ENCODE measurements at places on chromosomes 16 and 17. TPM values are rescaled to one million over a fixed set of nuclear protein-coding genes. Genes with fewer than 3 reads are reported as not detected.

DNA sequence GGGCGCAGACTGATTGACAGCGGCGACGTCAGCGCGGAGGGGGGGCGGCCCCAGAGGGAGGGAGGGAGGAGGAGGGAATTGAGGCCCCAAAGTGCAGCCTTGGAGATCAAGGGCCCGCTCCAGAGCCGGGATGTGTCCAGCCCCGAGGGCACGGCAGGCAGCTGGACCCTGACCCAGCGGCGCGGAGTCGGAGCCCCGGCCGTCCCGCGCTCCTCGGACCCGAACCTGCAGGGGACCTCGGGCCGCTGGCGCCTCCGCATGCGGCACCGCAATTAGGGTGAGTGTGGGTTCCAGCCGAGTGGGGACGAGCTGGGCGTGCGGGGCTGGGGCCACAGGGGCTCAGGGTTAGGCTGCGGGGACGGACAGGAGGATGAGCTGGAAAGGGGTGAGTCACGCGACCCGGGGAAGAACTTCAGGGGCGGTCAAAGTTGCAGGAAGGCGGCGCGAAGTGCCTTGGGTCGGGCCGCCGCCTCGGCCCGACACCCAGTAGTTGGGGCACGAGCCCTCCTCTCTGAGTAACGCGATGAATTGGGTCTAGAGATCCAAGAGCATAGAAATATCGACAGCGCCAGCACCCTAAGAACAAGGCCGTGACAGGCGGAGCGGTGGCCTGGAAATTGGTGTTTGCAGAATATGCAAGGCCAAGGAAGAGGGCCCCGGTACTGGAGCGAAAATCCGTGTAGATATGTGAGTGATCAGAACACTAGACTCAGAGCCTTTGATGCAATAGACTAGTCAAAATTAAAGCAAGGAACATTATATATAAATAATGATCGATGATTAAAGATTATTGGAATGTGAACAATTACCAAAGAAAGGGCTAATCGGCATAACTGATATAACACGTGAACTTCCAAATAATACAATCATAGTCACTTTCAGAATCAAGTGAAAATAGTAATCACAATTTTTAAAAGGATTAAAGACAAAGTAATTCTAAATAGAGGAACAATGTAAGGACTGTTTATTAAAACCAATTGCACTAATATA lies at the start of gene TBX4:
Gene TBX4, plus strand, starts transcription at position 122 of the 990 bp plus-strand sequence. CDS start 4,069 bp downstream, outside the sequence.
- H3K27ac ChIP-seq = no peak within 1 kb of the TSS
- peak within 1 kb of the TSS; percentile 53 for H3K4me3 ChIP-seq
- H3K36me3 ChIP-seq = no peaks in the 10 kb centered on the region

DNA sequence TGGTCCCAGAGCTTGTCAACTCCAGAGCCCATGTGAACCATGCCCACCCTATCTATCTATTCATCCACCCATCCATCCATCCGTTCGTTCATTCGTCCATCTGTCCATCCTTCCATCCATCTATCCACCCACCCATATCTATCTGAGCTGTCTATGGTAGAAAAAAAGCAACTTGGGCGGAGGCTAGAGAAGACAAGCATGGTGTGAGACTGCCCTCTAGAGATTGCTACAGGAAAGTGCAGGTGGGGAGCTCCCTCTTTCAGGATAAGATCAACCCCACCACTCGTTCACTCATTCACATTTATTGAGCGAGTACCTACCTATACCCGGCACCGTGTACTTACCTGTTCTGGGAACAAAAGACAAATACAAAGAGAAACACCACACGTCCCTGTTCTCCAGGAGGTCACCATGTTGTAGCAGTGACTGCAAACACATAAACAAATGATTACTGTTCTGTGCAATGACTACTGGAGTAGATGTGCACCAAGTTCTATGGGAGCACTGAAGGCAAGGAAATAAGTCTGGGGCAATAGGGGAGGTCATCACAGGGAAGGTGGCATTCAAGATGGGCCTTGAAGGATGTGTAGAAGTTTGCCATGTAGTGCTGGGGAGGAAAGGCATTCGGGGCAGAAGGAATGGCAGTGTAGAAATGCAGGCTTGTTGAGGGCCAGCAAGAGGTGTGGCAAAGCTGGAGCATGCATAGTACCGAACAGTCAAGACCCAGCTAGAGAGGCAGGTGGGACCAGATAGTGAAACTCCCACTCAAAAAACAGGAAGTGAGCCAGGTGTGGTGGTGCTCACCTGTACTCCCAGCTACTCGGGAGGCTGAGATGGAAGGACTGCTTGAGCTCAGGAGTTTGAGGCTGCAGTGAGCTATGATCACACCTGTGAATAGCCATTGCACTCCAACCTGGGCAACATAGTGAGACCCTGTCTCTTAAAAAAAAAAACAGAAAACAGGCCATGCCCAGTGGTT lies 13.4 kb upstream of the ATP5MC1 start:
- no peak overlapping the region for H3K27ac ChIP-seq
- H3K36me3 ChIP-seq = no peaks in the 10 kb centered on the region
- no peak overlapping the region for H3K4me3 ChIP-seq
- no peaks in the 10 kb centered on the region for H3K4me1 ChIP-seq

- H3K27ac ChIP-seq = no peak overlapping the region
- H3K4me1 ChIP-seq = no peaks in the 10 kb centered on the region
- no peaks in the 10 kb centered on the region for H3K27me3 ChIP-seq
- no peak overlapping the region for H3K4me3 ChIP-seq
- DNase-seq = no peak
Measured at GRCh38 chr17:680529-680928, 34.1 kb downstream of the VPS53 start.

- H3K27me3 ChIP-seq = no peaks in the 10 kb centered on the region
- no peak for DNase-seq
- no peaks in the 10 kb centered on the region for H3K4me1 ChIP-seq
- H3K36me3 ChIP-seq = no peaks in the 10 kb centered on the region
Measured at GRCh38 chr17:61239327-61239726, 160.3 kb upstream of the TBX2 start.

DNA sequence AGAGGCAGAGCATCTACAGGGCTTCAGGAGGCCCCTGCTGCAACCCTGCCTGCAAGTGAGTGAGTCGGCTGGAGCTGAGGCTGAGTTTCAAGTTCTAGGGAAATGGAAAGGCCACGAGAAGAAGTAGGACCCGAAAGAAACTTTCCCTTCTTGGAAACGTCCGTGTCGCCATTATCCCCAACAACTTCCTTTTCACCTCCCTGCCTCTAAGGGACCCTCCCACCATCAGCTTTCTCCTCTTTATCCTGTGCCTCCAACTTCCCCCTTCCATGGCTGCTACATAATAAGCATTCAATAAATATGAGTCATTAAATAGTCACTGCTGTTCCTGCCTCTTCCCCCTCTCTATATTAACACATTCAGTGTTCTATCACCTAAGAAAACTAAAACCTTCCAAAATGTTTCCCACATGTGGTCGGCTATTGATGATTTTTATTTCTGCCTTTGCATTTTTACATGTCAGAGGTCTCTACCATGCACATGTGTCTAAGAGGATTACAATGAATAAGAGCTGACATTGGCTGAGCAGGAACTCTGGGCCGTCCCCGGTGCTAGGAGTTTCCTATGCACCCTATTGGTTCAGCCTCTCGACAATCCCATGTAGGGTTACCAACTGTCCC lies 115.9 kb upstream of the TNRC6C start:
- no peak overlapping the region for H3K4me3 ChIP-seq
- DNase-seq = no peak
- no peak overlapping the region for H3K27ac ChIP-seq

DNA sequence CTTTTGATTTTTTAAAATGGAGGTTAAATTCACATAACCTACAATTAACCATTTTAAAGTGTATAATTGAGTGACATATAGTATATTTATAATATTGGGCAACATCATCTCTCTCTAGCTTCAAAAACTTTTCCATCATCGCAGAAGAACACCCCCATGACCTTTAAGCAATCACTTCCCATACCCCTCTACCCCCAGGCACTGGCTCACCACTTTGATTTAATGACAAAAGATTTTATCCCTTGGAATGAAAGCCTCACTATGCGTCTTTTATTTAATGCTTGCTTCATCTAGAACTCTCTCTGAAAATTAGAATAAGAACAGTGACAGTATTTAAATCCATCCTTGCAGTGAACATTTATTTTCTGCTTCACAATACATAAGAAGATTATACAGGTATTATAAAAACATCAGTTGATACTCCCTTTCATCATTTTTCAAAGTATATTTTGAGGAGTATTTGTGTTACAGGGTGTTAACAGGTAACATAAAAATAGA lies 3.2 kb upstream of the KRTAP1-3 start:
- no peaks in the 10 kb centered on the region for H3K27me3 ChIP-seq
- no peak overlapping the region for H3K27ac ChIP-seq
- H3K4me1 ChIP-seq = peaks cover 2% of the 10 kb centered on the region
- H3K4me3 ChIP-seq = no peak overlapping the region
- no peak for DNase-seq

Gene MARVELD3
- 27.0 TPM for total RNA-seq

Gene HS3ST3A1
- total RNA-seq = 3.2 TPM

DNA sequence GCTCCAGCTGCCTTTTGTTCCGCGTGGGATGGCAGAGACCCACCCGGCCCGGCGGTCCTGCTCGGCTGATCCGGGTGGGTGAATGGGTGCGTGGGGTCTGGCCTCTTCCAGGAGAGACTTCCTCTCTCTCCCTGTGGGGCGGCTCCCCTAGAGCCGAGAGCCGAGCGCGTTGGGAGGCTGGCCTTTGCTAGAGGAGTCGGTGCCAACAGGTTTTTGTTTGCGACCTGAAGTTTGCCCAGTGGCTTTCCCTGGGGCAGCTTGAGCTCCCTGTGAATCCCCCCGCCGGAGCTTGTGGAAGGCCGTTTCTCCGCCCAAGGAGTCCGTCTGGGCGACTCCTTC lies 970 bp downstream of the EPN2 start:
- DNase-seq = peak; percentile 58
- no peaks in the 10 kb centered on the region for H3K27me3 ChIP-seq
- no peak overlapping the region for H3K27ac ChIP-seq

- no peaks in the 10 kb centered on the region for H3K27me3 ChIP-seq
- H3K4me1 ChIP-seq = no peaks in the 10 kb centered on the region
- no peak overlapping the region for H3K4me3 ChIP-seq
- peaks cover 42% of the 10 kb centered on the region for H3K36me3 ChIP-seq
- H3K27ac ChIP-seq = no peak overlapping the region
Measured at GRCh38 chr17:81895400-81895799, 3.9 kb downstream of the ANAPC11 start.

GRCh38 chr16:54934481-54935265 lies 4.0 kb downstream of the IRX5 start:
- no peak overlapping the region for H3K27ac ChIP-seq
- H3K27me3 ChIP-seq = peaks cover 70% of the 10 kb centered on the region
- peak overlapping the region; percentile 76 for H3K4me3 ChIP-seq
- peak; percentile 76 for DNase-seq

DNA sequence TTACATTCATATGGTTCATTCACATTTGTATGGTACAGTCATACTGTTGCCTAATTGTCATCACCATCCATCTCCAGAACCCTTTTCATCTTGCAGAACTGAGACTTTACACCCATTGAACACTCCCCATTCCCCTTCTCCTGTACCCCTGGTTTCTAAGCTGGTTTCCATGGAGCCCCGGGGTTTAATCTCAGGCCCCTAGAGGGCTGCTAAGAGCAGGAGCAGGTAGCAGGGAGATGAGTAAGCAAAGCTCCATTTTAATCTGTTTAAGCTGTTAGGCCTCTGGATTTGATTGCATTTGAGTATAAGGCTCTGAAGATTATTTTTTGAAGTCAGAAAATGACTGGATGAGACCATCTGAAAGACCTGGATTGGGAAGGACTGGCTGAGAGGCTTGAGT lies 68.5 kb upstream of the RPL38 start:
- H3K4me1 ChIP-seq = no peaks in the 10 kb centered on the region
- H3K27me3 ChIP-seq = no peaks in the 10 kb centered on the region
- H3K27ac ChIP-seq = no peak overlapping the region
- peaks cover 14% of the 10 kb centered on the region for H3K36me3 ChIP-seq

DNA sequence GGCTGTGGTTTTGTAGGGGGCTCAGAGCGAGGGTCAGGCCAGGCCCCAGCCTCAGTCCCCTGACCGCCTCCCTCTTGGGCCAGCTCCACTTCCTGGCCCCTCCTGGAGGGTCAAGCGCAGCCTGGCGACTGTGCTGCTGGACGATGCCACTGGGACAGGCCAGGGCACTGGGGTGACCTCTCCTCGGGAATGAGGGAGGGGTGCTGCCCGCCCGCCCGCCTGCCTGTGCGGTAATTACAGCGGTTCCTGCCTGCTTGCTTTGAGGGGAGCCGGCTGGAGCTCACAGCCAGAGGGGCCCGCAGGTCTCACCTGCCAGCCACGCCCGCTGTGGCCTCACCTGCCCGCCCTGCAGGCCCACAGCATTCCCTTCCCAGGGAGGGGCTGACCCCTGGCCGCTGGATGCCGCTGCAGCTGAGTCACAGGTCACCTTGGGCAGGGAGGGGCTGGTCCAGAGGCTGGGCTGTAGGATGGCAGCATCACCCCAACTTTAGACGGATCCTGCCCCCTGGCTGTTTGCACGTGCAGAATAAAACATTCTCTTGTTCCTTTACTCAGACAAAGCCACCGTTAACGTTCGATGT lies 76.7 kb upstream of the CBX4 start:
- H3K27me3 ChIP-seq = no peaks in the 10 kb centered on the region
- H3K4me1 ChIP-seq = no peaks in the 10 kb centered on the region

- H3K4me3 ChIP-seq = no peak overlapping the region
- DNase-seq = peak; percentile 75
- H3K27ac ChIP-seq = no peak overlapping the region
- no peaks in the 10 kb centered on the region for H3K27me3 ChIP-seq
- H3K4me1 ChIP-seq = no peaks in the 10 kb centered on the region
Measured at GRCh38 chr16:71311553-71312158, 22.5 kb upstream of the CMTR2 start.

DNA sequence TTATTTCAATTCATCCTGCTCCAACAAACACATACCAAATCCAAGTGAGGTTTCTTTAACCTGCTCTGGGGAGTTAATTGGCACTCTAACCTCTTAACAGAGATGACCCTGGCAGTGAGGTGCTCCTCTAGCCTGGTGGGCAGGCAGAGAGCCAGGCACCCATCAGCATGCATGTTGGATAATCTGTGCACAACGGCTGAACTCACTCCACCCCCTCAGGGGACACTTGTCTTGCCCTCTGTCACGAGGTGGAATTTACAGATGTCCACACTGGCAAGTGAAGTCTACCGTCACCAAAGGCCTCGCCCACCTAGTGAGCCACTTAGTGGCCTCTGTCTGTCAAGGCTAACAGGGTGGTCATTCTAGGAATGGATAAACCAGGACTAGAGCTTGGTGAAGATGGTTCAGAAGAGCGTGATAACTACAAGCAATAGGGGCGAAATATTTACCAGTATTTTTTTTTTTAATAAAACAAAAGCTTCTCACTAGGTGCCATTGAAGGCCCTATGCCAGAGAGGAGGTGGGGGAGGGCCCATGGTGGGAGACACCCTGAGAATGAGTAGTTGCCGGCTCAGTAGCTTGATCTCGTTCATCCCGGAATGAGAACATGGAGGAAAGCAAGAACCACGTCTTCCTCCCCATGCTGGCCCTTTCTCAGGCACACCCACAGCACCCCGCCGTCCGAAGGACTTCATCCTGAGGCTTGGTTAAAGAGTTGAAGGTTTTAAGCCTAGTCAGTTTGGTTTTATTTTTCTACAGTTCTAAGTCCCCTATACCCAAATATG lies 25.2 kb downstream of the PLD6 start:
- no peaks in the 10 kb centered on the region for H3K27me3 ChIP-seq
- H3K36me3 ChIP-seq = peaks cover 66% of the 10 kb centered on the region
- no peaks in the 10 kb centered on the region for H3K4me1 ChIP-seq
- H3K27ac ChIP-seq = no peak overlapping the region

Measured in H9 (cell line).